ENCODE measurements at places on chromosomes 7 and 10. TPM values are rescaled to one million over a fixed set of nuclear protein-coding genes. Genes with fewer than 3 reads are reported as not detected.

GRCh38 chr7:3426064-3426463 lies 125.0 kb downstream of the SDK1 start:
- DNase-seq, result no peak

DNA sequence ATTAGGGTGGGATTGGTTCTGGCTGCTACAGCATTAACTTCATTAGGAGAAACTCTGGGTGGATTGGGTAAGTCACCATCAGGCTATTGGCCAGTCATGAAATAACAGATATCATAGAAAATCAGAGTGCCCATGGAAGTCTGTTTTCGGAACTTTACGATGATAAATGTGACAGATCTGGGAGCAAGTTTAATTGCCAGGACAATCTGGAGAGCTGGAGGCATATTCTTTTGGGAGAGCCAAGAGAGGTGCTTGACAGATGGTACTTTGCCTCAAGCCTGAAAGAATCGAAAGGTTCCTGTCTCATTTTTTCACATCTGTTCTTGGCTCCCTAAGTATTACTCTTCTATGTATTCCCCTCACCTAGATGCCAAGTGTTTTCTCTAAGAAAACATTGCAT lies 369.9 kb downstream of the CNTNAP2 start:
- no peak for DNase-seq

Gene MACROH2A2
- total RNA-seq, result 11.1 TPM

Gene ITGB8
- 497 TPM for total RNA-seq

Gene RBM48
- 15.6 TPM for total RNA-seq

Gene CLDN3
- not detected for total RNA-seq

DNA sequence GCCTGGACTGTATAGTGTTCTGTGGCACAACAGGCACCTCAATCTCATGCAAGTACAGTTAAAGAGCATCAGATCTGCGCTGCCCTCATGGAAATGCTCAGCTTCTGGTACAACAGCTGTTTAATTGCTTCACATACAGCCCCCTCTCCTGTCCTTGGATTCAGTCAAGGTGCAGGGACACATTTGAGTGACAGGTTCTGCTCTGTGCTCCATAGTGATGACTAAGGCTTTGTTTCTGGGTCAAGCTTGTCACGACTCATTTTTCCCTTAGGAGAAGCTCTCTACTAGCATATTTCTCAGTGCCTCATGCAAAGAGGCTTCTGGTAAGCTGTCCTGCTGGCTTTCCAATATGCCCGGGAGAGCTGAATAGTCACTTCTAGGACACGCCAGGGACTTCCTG lies 26.8 kb upstream of the MYO3A start:
- DNase-seq, result no peak
